ENCODE measurements at places on chromosomes 6 and 20. TPM values are rescaled to one million over a fixed set of nuclear protein-coding genes. Genes with fewer than 3 reads are reported as not detected.

ECT2L gene
- 0.03 TPM for polyA plus RNA-seq

FAXC gene
- polyA plus RNA-seq = not detected

DNA sequence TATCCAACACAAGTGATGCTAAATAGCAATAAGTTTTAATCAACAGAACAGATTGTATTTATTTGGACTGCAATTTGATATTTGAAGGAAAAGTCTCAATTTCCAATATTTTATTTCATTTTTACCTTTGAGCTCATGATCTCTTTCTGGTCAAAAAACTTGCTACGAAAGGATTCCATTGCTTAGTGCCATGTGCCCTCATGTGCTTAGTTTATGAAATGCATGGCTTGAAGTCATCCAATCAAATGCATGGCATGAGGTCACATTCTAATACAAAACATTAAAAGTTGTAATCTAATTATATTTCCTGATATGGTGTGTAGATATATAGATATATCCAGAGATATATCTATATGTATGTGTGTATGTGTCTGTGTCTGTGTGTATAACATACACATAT is 321.2 kb upstream of the ADGRB3 start:
- no peak overlapping the region for H3K4me3 ChIP-seq
- no peaks in the 10 kb centered on the region for H3K27me3 ChIP-seq
- no peaks in the 10 kb centered on the region for H3K36me3 ChIP-seq
- no peaks in the 10 kb centered on the region for H3K4me1 ChIP-seq

DNA sequence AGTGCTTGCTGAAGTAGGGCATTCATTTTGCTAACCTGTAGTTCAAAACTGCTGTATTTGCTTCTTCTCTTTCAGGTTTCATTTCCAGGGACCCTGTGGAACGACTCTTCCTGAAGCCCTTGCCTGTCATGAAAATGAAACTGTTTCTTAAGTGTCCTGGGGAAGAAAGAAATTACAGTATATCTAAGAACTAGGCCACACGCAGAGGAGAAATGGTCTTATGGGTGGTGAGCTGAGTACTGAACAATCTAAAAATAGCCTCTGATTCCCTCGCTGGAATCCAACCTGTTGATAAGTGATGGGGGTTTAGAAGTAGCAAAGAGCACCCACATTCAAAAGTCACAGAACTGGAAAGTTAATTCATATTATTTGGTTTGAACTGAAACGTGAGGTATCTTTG is 3.4 kb upstream of the NOL7 start:
- no peak overlapping the region for H3K27ac ChIP-seq
- DNase-seq = no peak
- peaks cover 19% of the 10 kb centered on the region for H3K4me1 ChIP-seq
- no peaks in the 10 kb centered on the region for H3K27me3 ChIP-seq
- H3K4me3 ChIP-seq = no peak overlapping the region

- H3K4me3 ChIP-seq = no peak overlapping the region
- H3K36me3 ChIP-seq = no peaks in the 10 kb centered on the region
- DNase-seq = no peak
- H3K27ac ChIP-seq = no peak overlapping the region
- H3K27me3 ChIP-seq = peaks cover 37% of the 10 kb centered on the region
Measured at GRCh38 chr6:17985934-17986655, 1.3 kb downstream of the KIF13A start.

- H3K27me3 ChIP-seq = no peaks in the 10 kb centered on the region
- no peaks in the 10 kb centered on the region for H3K36me3 ChIP-seq
- no peaks in the 10 kb centered on the region for H3K4me1 ChIP-seq
- DNase-seq = no peak
Measured at GRCh38 chr6:156111913-156112312, 656.3 kb upstream of the NOX3 start.
